ENCODE measurements at places on chromosomes 7 and 10. TPM values are rescaled to one million over a fixed set of nuclear protein-coding genes. Genes with fewer than 3 reads are reported as not detected.

DNA sequence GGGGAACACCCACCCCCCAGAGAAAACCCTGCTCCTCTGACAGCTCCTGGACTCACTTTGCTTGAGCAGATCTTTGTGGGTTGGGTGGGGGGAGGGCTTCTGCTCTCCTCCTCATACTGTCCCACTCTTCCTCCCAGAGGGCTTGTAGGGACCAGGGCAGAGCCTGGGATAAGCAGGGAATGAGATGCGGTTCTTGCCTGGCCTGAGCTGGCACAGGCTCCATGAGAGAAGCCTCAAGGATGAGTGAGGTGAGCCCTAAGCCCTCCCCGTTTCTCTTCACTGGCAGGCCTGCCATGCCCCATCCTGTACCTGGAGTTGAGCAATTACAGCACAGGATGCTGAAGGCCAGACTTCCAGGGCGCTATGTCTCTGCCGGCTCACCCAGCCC, 134.7 kb downstream of the ADAM12 start:
- DNase-seq = no peak

DNA sequence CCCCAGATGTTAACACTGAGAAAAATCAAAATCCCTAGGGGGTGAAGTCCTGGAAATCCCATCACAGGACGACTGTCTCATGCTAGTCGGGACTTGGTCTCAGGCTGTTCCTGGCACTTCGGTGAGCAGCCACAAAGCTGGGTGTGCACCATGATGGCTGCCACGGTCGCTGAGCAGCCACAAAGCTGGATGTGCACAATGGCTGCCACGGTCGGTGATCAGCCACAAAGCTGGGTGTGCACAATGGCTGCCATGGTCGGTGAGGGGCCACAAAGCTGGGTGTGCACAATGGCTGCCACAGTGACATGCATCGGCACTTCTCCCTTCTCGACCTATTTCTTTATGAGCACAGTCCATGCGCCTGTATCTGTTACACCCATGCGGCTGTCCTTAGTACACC, 505.1 kb downstream of the TCERG1L start:
- no peak for DNase-seq

DNA sequence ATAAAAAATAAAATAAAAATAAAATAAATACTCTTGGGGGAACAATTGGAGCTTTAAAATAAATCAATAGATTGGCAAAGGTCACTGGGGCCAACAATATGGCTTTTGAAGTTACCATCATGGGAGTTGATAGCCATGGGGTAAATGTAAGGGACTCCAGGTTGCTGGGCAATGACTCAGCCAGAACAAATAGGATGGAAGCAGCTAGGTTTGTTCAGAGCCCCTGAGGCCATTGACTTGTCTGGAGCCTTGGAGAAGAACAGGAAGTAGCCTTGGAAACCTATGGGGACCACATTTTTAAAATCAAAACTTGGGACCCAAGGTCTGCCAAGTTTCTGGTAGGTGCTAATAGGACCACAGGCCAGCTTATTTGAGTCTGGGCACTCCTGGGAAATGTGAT, 20.2 kb upstream of the FRA10AC1 start:
- DNase-seq = no peak

DNA sequence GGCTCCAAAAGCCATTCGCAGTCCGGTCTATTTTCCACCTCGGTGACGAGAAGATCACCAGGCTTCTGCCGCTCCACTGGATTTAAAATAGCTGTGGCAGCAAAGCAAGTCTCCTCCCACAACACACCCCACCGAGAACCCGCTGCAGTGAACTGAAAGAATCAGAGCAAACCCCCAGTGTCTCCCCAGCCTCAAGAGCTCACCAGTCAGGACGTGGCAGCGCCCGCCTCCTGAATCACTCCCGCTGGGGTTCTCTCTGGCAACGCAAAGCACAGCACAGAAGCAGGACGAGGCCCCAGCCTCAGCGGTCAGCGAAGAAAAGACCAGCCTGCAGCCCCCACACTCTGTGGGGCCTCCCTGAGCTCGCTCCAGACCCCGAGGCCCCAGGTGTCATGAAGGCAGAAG, 126.1 kb upstream of the PPP2R2D start:
- DNase-seq = no peak

DNA sequence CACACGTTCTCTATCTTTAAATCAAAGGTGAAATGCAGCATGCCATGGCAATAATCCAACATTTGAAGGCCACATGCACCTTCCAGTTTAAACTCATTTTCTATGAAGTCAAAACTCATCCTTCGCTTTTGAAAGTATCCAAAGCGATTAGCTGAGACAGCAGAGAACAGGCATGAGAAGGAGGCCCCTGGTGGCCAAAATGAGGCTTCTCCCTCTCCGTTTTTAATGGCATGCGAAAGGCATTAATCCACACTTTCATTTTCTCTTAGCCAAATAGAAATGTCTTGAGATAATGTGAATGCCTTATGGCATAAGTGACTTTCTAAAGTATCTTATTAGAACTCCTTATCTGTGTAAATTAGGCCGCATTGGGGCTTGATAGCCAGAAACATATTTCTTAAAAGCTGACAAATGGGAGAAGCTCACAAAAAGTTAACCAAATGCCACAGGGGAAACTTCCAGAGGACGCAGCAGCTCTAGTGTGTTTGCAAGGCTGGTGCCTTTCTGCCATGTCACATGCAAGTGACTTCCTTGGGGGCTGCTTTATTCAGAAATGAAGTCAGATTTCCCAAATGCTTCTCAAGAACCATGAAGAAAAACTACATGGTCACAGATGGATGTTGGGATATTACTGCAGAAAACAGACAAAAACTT, 1189.6 kb downstream of the SORCS1 start:
- no peak for DNase-seq

The PDZD7 gene
- total RNA-seq = 0.29 TPM

Data from progenitor cell of endocrine pancreas (in vitro differentiated cells).